ENCODE measurements at places on chromosomes 11 and 22.

- no peak for DNase-seq
Measured at GRCh38 chr11:68127714-68128681, 6.8 kb upstream of the CHKA start.

DNA sequence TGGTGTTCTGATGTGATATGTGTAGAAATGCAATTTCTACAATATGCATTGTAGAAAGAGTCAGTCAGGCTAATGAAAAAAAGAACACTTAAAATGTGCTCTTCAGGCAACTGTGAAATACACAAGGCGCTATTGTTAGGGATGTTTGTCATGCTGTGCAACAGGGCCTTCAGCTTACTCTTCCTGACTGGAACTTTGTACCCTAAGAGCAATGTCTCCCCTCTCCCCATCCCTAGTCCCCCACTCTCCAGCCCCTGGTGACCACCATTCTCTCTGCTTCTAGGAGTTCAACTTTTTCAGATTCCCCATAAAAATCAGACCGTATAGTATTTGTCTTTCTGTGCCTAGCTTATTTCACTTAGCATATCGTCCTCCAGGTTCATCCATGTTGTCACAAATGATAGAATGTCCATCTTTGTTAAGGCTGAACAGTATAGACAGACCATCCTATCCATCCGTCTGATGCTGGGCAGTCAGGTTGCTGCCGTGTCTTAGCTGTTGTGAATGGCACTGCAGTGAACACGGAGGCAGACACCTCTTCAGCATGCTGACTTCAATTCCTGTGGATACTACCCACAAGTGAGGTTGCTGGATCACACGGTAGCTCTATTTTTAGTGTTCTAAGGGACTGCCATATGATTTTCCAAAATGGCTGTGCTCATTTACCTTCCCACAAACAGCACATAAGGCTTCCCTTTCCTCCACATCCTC, 10.7 kb downstream of the NDUFV1 start:
- DNase-seq = no peak

- no peak for DNase-seq
Measured at GRCh38 chr11:46745995-46746394, 27.0 kb downstream of the F2 start.

DNA sequence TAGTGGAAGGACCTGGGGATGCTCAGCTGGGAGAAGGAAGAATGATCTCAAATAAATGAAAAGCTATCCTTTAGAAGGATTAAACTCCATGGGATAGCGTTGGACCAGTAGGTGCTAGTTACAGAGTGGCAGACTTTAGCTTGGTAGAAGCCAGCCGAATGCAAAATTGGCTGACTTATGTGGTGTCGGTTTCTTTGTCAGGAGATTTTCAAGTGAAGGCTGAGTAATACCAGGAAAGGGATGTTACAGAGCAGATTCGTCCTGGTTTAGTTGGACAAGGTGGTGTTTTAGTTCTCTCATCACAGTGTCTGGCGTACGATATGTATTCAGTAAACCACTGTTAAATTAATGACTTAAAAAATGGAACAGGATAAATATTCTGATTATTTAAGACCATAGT, 26.0 kb downstream of the FDX1 start:
- DNase-seq = no peak

DNA sequence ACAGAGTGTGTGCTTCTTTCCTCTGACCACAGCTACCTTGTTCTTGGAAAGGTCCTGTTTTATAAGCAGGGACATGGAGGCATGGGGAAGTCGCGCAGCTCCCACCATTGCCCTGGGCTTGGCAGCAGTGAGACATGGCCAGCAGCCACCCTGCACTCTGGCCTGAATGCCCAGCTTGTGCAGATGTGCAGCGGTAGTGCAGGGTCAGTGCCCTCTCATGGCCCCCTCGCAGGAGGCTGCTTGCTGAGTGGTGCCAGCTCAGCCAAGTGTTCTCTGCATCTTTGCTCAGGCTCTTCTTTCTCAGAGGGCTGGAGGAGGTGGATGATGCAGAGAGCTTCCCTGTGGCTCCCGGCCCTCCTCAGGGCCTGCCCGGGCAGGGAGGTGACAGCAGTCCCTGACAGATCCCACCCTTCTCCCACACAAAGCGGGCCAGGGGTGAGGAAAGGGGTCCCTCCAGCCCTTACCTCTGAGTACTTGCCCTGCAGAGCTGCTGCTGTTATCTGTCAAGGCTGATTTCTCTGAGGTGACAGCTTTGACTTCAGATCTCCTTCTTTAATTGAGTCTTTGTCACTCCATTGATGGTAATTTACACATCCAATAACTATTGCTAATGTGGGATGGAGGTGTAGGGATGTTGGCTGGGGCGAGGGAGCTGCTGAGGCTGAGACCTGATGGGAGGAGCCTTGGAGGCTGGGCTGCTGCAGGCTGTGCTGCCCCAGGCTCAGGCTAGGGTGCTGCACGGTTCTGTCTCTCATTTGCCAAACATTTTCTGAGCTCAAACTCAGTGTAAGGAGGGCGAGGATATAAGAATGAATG, 47.4 kb upstream of the B3GAT1 start:
- no peak for DNase-seq

GRCh38 chr11:99671808-99672409, 651.2 kb downstream of the CNTN5 start:
- DNase-seq = no peak

- no peak for DNase-seq
Measured at GRCh38 chr11:127448101-127448500, 447.5 kb upstream of the KIRREL3 start.

GRCh38 chr11:130426837-130427341, 1.5 kb downstream of the ADAMTS8 start:
- DNase-seq = no peak

GRCh38 chr11:123427405-123427804, 2.7 kb upstream of the GRAMD1B start:
- DNase-seq = no peak

DNA sequence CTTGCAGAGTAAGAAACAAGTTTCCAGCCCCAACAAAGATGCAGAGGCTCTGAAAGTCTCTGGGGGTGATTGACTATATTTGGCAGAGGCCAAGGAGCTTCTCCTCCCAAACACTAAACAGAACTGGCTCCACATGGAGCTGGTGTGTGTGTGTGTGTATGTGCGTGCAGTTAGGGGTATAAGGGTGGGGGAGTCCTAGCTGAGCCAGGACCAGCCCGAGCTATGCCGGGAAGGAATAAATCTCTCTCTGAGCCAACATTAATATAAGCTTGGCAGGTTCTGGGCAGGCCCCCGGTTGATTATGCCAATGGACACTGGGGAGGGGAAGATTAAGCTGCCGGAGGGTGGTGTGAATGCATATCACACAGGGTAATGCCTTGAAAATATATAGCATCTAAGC, 324.2 kb downstream of the MIAT start:
- no peak for DNase-seq

GRCh38 chr11:66159324-66159984, 89.4 kb downstream of the PACS1 start:
- DNase-seq = no peak

DNA sequence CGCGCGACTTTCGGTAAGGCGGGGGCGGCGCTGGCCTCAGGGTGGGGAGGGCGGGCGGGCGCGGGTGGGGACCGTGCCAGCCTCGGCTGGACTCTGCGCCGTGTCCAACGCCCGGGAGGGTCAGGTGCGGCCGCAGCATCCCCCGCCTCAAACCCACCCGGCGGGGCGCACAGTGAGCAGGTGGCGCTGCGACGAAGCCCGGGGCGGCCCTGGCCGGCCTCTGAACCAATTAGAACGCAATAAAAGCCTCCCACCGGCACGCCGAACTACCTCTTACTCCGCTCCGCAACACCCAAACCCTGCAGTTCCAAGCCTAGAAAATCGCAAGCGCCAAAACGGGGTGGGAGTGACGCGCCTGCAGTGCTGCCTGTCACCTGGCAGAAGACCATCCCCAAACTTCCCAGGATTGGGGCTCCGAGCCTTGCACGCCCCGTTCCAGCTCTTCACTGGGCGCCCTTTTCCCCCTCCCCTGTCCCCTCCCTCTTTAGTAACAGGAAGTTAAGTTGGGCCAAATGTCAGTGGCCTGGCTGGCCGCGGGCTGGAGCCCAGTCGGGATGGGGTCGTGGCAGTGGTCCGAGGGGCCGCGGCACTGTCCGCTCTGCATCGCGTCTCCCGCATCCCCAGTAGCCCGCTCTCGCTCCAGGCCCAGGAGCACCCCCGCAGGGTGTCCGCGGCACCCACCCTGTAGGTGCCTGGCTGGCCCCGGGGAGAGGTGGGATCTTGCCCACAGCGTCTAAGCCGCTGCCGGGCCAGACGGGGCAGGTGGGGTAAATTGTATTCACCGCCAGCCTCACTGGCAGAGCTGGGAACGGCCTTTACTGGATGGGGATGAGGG, 541 bp downstream of the MICAL2 start:
- DNase-seq = no peak

DNA sequence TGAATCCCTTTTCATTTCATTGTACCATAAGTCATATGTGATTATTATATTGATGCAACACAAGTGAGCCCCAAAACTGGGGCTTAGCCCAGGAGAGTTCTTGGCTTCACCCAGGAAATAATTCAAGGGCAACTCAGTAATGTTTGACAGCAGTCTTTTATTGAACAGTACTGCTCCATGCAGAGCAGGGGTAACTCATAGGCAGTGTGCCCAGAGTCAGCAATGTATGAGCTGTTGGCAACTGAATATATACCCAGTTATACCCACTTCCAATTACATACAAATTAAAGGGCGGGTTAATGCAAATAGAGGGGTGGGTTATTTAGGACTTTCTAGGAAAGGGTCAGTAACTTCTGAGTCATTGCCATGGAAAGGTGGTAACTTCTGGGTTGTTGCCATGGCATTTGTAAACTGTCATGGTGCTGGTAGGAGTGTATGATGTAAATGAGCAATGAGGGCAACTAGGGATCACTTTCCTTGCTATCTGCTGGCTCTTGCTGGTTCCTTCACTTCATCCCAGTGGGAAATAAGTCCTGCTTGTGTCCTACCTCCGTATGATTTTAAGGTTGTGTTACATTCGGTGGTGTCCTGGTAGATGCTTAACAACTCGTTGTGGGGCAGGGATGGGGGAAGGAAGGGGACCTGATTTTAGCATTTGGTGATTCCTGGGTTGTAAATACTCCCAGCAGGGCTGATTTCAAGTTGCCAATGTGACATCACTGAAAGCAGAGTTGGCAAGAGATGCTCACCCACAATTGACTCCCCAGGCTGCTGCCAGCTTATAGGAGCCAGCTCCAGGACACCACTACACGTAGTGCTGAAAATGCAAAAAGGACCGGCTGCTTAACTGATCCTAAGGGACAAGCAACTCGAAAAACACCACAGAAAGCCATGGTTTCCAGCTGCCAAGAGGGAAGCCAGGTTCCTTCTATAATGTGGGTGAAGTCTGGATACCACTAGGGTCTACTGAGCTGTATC, 70.1 kb downstream of the SYT9 start:
- DNase-seq = no peak

DNA sequence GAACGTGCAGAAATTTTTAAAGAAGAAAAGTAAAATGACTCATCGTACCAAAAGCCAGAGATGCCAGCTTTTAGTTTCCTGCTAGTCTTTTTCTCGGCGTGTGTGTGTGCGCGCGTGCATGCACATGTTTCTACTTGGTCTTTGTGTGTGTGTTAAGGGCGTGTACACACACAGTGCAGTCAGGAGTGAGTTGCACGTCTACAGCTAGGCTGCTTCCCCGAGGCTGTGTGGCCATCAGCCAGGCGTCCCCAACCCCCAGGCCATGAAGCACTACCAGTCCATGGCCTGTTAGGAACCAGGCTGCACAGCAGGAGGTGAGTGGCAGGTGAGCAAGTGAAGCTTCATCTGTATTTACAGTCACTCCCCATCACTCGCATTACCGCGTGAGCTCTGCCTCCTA, 36.4 kb downstream of the KCNQ1 start:
- DNase-seq = no peak

DNA sequence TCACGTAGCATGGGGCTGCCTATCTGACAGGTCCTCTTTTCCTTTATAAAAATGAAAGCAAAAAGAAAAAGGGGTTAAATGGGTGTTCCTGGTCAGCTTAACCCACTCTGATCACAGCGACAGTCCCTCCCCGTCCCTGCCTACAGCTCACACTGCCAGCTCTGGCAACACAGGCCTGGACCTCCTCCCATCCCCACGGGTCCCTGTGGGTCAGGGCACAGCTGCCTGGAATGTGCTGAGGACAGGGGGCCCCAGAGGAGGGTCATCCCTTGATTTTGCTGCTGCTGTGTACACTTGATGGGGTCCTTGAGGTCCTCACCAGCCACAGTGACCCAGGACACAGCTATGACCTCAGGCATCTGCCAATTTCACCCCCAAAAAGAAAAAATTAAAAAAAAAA, 29.6 kb upstream of the CYP2D6 start:
- DNase-seq = no peak

GRCh38 chr22:20531404-20532201, 24.2 kb downstream of the MED15 start:
- no peak for DNase-seq

DNA sequence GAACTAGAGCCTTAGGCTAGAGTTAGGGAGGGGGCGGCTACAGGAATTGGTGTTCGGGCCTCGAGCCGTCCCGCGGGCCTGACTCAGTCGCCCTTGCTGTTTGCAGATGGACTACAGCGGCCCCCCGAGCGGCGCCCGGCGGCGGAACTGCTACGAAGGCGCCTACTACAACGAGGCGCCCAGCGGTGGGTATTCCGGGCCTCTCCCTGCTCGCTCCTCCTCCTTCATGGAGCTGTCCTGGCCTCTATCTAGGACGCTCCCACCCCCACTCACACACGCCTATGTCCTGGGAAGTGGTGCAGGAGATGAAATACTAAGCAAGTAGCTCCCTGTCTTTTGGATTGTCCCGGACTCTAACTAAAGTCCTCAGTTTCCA, 1.4 kb downstream of the MYOD1 start:
- DNase-seq = no peak

DNA sequence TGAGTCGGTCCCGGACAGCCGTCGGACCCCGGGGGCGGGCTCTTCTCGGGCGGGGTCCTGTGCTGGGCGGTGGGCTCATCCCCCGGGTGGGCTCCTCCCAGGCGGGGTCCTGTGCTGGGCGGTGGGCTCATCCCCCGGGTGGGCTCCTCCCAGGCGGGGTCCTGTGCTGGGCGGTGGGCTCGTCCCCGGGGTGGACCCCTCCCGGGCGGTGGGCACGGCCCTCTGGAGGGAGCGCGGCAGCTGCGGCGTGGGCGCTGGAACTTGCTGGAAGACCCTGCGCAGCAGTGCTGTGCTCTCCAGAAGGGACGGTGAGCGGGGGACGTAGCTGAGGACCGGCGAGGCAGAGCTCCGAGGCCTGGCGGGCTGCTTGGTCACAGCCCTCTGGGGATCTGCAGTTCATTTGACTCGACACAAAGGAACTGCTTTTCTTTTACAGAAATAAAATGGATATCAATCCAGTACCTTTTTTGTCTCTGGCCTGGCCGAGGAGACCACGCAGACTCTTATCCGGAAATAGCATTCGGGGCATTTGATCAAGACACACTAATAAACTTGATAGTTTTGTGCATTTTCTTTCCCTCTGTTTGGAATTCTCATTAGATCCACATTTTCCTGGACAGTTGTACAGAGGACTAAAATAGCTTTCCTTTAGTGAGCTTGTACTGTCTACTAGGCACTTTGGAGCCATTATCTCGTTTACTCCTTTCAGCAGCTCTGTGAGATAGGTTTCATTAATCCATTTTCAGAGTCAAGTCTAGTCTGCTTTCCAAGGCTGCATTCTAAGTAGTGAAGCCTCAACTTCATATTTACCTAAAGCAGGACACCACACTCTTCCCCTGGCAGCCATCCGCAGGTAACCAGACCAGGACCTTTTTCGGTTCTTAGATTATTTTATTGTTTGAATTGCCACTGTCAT, 812 bp downstream of the JAM3 start:
- DNase-seq = no peak

GRCh38 chr22:42001121-42001520, 2.5 kb downstream of the WBP2NL start:
- DNase-seq = no peak
